GF-D8 (cell line): ENCODE measurements at places on chromosomes 1 and 21.

GRCh38 chr1:89938171-89939055, 56.5 kb upstream of the ZNF326 start:
- no peak for DNase-seq

- peak; percentile 71 for DNase-seq
Observed at GRCh38 chr1:1305300-1306069, 2.2 kb downstream of the ACAP3 start.

DNA sequence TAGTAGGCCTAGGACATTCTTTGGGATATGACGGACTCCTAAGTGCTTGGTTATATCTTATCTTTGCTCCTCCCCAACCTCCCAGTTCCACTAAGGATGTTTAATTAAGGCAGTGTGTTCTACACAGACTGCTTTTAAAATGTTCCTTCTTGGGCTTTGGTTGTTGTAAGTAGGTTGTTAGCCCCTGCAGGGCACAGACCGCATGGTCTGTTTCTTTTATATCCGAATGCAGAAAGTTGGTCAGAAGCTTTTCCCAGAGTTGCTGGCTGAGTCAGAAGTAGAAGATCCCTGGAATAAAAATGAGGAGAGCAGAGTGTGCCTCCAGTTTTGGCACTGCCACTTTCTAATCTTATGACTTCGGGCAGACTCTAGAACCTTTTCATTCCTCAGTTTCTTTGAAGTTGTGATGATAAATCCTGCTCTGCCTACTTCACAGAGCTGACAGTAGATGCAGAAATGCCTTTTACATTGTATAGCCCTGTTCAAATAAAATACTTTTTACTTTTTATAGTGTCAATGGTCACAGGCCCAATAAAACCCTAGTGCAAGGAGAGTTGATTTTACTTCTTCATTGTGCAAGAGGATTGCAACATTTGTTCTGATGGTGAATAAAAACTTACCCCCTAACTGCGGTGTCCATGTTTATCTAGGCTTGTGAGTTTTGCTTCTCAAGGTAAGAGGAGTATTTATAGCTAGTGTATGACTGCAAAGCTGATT, 18.4 kb downstream of the FMN2 start:
- no peak for DNase-seq

GRCh38 chr1:234779160-234779538, 169.2 kb upstream of the IRF2BP2 start:
- no peak for DNase-seq

GRCh38 chr1:39359028-39359570, 132.3 kb upstream of the BMP8A start:
- peak; percentile 74 for DNase-seq

- DNase-seq = no peak
Observed at GRCh38 chr21:45367402-45368351, 37.3 kb upstream of the COL18A1 start.

GRCh38 chr1:159851407-159851806, 11.1 kb downstream of the VSIG8 start:
- DNase-seq = no peak

DNA sequence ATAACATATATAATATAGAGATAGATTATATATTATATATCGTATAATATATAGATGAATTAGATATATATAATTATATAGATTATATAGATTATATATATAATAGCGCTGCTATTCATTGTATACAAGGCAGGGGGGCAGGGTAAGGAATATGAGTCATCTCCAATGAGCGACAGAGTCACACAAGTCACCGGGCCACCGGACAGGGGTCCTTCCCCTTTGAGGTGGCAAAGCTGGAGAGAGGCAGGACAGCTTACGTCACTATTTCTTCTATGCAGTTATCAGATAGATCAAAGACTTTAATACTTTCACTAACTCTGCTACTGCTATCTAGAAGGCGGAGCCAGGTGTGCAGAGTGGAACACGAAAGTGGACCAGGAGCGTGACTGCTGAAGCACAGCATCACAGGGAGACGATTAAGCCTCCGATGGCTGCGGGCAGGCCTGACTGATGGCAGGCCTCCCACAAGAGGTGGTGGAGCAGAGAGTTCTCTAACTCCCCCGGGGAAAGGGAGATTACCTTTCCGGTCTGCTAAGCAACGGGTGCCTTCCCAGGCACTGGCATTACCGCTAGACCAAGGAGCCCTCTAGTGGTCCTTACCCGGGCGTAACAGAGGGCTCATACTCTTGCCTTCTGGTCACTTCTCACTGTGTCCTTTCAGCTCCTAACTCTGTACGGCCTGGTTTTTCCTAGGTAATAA, 2154.7 kb downstream of the MRPL39 start:
- DNase-seq = no peak

DNA sequence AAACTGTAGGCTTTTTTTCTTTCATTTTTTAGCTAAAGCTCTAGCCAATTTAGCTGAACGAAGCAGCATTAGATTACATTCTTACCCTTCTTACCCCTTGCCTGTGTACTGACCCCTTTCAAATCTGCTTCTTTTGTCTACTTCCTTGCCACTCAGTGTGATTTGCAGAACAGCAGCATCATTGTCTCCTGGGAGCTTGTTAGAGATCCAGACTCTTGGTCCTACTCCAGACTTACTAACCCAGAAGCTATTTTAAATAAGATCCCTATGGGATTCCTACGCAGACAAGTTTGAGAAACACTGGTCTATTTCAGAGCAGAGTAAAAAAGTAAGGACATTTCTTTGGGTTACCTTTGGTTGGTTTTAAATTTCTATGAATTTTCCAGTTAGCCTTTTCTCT, 13.8 kb downstream of the LRRC39 start:
- DNase-seq = no peak

DNA sequence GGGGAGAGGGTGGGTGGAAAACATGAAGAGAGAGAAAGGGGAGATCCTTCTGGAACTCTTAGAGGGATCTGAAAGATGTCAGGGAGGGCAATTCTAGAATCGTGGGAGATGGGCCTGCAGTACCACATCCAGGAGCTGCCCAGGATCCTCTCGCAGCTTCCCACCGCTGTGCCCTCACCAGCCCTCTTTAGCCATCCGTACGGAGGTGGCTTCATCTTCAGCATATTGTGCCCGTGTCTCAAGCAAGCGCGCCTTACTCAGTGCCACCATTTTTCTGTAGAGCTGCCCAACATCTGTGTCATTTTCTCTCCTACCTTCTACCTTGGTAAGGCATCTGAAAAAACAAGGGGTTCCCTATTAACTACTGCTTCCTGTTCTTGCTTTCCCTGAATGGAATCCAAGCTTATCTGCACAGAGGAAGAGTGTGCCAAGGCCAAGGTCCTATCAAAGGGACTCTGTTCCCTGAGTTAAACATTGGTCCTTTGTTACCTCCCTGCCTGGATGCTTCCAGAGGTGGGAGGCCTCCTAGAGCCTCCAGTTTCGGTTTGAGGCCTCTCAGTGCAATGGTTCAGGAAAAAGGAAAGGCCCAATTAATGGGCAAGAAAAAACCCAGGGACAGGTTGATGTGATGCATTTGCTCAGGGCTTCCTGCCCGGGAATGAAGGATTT, 23.2 kb downstream of the C1orf116 start:
- no peak for DNase-seq

DNA sequence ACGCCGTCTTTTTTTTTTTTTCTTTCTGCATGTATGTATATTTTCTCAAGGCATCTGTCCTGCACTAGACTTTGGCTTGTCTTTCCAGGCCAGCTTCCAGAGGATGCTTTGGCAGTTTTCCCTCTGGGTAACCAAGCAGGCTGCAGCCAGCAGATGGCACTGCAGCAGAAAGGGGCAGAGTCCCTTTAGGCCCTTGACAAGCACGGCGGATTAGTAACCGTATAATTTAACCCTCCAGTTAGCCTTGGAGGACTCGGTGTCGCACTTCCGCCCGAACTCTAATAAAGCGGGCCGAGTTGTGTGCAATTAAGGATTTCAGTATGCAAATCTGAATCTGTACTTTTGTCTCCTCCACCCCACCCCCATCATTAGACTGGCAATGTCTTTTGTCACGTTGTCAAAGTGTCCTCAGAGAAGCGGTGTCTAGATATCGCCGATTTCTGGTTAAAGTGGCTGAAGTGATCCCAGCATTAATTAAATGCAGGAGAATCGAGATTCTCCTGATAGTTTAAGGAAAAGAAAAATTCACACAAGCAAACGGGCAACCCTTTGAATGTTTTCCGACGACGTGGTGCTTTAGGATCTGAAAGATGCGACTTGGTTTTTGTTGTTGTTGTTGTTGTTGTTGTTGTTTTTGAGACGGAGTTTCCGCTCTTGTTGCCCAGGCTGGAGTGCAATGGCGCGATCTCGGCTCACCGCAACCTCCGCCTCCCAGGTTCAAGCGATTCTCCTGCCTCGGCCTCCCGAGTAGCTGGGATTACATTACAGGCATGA, 1.1 kb upstream of the TMEM167B start:
- peak; percentile 16 for DNase-seq

DNA sequence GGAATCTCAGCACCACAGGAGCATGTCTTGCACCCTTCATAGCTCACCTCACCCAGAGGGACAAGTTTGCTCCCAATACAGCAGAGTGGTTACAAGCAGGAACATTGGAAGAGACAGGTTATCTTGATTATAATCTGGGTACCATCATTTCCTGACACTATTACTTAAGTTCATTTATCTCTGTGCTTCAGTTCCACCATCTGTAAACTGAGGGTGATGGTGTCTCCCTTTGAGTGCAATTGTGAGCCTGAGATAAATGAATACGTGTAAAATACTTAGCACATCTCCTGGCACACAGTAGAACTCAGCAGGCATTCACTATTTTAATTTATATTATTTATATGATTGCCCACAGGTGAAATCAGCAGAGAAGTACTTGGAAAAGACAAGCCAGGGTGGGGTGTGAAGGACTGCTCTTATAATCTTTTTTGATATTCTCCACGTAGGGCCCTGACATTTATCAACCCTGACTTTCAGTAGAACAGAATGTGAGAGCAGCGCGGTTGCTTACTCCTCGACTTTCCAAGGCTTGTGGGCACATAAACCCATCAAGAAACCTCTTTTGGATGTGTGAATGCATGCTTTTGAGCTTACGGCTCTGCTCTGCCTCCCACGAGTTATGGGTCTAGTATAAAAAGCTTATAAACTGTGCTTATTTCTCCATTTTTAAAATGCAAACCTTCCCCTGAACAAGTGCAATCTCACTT, 34.9 kb downstream of the DUSP10 start:
- peak; percentile 30 for DNase-seq

- DNase-seq = no peak
Observed at GRCh38 chr1:225915538-225915991, 8.5 kb downstream of the PYCR2 start.

GRCh38 chr1:8096105-8097011, 70.2 kb upstream of the ERRFI1 start:
- DNase-seq = no peak

GRCh38 chr1:94527447-94528031, 14.0 kb downstream of the F3 start:
- no peak for DNase-seq

- no peak for DNase-seq
Observed at GRCh38 chr1:175978476-175978875, 228.6 kb downstream of the COP1 start.

GRCh38 chr1:188489336-188490112, 1660.8 kb downstream of the PLA2G4A start:
- no peak for DNase-seq

DNA sequence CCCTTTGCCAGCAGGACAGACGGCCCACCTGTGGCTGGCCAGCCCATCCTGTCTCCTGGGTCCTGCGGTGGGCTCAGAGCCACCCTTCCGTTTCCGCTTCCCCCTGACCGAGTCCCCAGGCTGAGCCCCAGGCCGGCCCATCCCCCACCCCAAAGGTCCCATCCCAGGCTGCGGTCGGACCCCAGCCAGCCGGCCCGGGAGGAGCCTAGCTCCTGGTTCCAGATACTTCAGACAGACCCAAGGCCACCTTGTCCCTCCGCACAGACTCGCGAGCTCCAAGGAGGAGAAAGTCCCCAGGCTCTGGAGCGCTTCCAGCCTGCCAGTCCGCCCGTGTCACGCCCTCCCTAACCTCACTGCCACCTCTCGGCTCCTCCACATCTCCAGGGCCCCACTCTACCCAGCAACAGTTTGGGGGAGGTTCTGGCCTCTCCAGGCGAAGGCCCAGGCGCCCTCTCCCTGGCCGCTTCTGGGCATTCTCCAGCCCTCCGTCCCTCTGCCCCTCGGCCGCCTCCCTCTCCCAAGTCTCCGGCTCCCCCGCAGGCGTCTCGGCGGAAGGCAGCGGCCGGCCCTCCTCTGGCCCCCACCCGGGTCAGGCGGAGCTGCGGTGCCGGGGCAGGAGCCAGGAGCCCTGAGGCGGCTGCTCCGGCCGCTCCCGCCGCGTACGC, 835 bp downstream of the LRRN2 start:
- no peak for DNase-seq

GRCh38 chr1:207054491-207054890, 1.4 kb downstream of the PFKFB2 start:
- no peak for DNase-seq

DNA sequence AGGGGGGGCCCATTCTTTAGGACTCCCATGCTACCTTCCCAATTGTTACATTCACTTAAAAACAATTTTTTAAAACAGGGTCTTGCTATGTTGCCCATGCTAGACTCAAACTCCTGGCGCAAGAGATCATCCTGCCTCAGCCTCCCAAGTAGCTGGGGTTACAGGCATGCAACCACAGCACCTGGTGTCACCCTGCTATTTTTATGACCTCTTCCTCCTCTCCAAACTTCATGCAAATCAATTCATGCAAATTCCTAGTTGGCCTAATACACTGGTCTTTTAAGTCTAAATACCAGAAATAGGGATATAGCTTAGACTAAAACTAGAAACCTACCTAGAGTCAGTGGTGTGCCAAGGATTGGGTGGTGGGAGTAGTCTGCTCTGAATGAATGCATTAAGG, 30.1 kb downstream of the CDKN2C start:
- DNase-seq = no peak

- no peak for DNase-seq
Observed at GRCh38 chr1:245129319-245130240, 25.2 kb upstream of the KIF26B start.

- DNase-seq = no peak
Observed at GRCh38 chr1:70038025-70038424, 167.4 kb downstream of the LRRC40 start.

DNA sequence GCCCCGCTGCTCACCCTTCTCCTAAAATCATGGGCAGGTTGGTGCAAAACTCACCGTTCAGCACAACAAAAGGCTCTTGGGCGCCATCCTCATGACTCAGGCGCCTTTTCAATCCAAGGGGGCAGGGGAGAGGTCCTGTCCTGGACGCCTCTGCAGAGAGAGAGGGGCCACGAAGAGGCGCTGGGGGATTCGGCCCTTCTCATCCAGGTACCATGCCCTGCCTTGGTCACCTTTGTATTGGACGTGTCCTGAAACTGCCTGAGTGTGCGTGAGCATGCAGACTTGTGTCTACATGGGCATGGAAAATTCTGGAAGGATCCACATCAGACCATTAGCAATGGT, 53.5 kb downstream of the SLC37A1 start:
- no peak for DNase-seq

- no peak for DNase-seq
Observed at GRCh38 chr1:200867018-200867811, 5.6 kb upstream of the GPR25 start.
